ENCODE measurements at places on chromosomes 11 and 22.
A peak's percentile ranks its signal among the peaks of the same experiment; 100 is the strongest.

DNA sequence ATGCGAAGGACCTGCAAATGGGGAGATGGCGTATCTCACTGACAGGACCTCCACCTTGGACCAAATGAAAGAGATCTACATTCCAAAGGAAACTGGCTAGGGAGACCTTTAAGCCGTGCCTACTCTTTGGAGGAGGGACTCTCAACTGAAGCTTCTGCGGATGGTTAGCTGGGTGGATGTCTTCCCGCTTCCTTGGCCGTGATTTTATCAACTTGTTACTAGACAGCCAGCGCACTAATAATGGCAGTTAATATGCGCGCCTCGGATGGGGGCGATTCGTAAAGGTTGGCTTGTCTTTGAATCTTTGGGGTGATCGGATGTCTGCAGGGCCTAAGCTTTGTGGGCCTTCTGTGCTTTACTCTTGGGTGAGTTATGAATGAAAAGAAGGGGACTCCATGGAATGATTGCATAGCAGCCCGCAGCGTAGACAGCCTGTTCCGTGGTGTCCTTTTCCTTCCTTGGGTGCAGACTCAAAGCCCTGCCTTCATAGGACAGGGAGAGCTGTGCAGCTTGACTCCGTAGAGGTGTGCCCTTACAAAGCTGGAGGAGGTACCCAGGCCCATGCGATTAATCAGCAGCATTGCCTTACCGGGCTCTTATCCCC is 1.5 kb downstream of the ZNRF3 start:
- DNase-seq = no peak

DNA sequence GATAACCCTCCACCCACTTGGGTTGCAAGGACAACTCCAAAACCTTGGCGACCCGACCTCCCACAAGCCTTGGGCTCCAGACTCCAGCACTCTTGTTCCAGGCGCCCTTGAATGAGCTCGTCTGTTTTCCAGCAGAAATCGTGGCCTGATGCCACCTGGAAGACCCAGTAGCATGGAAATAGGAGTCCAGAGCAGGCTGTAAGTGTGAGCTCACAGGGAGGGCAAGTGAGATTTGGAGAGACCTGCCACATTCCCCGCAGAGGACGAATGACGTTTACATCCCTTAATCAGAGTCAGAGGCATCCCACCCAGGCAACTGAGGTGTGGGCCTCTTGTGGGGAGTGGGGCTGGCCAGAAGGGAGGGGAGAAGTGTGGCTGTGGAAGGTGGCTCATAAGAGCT is 71.9 kb downstream of the LDLRAD3 start:
- no peak for DNase-seq

- DNase-seq = no peak
Measured at GRCh38 chr22:49589301-49589700, 238.4 kb downstream of the BRD1 start.

DNA sequence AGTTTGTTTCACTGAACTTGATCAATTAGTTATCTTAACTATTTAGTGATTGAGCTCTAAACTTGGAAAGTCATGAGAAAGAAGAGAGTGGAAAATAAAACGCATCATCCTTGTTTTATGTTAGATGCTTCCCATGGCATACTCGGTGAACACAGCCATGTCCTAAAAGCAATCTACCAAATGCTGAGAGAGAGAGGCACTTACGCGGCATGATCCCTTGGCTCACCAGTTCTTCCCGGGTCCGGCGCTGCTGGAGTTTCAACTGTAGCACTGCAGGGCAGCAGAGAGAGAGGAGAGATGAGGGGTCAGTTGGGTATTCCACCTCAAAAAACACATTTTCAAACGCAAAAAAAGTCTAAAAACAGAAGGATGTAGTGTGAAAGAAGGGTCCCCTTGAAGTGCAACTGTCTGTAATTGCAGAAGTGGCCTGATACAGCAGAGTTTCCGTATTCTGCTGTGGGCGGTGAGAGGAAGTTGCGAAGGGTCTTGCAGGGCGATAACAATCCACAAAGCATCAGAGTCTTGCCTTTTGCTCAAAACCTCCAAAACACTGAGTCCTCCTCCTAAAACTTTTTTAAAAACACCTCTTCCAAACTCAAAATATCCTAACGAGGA is 92.7 kb downstream of the SGSM3 start:
- peak; percentile 24 for DNase-seq

GRCh38 chr11:119743006-119743405 is 14.0 kb upstream of the NECTIN1 start:
- no peak for DNase-seq

GRCh38 chr11:129536338-129536737 is 160.7 kb downstream of the BARX2 start:
- no peak for DNase-seq

DNA sequence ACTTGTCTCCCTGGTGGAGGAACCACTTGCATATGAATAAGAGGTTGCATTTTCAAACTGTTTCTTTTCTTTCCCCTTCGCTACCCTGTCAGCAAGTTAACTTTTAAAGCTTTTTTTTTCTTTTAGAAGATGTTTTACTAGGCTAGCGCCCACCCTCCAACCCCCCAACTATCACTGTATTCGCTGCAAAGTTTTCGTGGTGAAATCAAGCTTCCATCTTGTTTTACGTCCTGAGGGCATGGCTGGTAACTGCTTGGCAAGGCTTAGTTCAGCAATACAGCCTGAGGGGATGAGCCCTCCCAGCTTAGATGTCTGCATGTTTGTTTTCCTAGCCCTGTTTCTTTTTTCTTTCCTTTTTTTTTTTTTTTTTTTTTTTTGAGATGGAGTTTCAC is 1359.3 kb downstream of the LRRC4C start:
- DNase-seq = no peak

GRCh38 chr11:61587541-61587941 is 6.7 kb upstream of the SYT7 start:
- DNase-seq = no peak

DNA sequence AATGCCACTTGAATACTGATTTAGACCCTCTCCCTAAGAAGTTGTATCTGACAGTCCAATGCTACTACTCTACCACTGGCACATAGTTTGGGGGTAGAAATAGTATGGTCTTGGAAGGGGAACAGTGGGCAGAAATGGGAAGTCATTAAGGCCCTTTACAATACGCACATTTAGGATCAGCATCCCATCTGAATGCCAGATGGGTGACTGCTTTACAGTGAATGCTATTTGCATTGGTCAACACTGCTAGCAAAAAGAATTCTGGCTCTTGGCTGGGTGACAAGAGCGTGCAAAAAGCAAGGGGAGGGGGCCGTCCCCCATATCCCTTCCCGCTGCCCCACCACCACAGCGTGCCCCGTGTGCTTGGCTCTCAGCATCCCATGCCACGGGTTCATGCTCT is 104.7 kb upstream of the BID start:
- DNase-seq = no peak

GRCh38 chr11:78295991-78296930 is 107.5 kb downstream of the USP35 start:
- no peak for DNase-seq

DNA sequence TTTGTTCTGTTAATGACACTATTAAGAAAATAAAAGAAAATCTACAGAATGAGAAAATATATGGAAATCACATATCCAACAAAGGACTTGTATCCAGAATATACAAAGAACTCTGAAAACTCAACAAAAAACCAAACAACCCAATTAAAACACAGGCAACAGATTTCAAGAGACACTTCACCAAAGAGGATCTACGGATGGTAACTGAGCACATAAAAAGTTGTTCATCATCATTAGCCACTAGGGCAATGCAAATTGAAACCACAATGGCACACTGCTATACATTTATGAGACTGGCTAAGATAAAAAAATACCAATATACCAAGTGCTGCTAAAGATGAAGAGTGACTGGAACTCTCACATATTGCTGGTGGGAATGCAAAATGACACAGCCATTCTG is 34.5 kb upstream of the SLC25A1 start:
- no peak for DNase-seq

GRCh38 chr11:115385226-115385625 is 119.0 kb downstream of the CADM1 start:
- no peak for DNase-seq

- DNase-seq = no peak
Measured at GRCh38 chr11:15202626-15203025, 87.9 kb downstream of the INSC start.

DNA sequence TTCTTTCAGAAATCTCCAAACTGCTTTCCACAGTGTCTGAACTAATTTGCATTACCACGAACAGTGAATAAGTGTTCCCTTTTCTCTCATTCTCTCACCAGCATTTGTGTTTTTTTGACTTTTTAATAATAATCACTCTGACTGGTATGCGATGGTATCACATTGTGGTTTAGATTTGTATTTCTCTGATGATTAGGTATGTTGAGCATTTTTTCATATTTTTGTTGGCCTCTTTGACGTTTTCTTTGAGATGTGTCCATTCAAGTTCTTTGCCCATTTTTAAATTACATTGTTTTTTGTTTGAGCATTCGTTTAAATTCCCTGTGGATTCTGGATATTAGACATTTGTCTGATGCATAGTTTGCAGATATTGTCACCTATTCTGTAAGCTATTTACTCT is 1639.6 kb upstream of the TENM4 start:
- DNase-seq = no peak

DNA sequence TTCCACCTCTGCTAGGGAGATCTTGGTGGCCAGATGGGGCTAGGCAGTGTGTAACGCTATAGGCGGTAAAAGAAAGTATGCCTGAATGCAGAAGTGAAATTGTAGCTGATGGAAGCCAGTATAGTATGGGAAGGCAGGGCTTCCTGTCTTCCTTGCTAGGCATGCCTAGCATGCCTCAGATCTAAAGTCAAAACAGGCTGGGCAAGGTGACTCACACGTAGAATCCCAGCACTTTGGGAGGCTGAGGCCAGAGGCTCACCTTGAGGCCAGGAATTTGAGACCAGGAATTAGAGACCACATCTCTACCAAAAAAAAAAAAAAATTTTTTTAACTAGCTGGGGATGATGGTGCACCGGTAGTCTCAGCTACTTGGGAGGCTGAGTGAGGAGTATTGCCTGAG is 281.7 kb upstream of the MTNR1B start:
- no peak for DNase-seq

GRCh38 chr11:34235189-34235588 is 122.6 kb downstream of the ABTB2 start:
- no peak for DNase-seq

DNA sequence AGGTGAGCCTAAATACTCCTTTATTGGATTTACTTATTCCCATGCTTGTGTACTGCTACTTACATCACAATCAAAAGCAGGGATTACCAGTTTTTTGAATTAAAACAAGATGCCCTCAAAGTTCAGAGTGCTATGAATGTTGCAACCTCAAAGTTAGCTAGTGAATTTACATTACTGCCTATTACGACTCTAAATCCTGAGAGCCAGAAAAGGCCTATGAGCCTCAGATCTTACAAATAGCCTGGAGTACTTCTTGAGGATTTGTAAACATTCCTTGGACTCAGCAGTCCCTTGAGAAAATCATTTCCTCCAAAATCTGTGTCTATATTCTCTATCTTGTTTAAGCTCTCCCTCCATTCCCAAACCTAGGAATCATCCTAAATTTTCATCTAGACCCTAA is 25.5 kb downstream of the CHORDC1 start:
- no peak for DNase-seq

GRCh38 chr11:82194521-82194920 is 539.1 kb downstream of the FAM181B start:
- no peak for DNase-seq

GRCh38 chr22:44335903-44336803 is 23.4 kb upstream of the SHISAL1 start:
- no peak for DNase-seq

DNA sequence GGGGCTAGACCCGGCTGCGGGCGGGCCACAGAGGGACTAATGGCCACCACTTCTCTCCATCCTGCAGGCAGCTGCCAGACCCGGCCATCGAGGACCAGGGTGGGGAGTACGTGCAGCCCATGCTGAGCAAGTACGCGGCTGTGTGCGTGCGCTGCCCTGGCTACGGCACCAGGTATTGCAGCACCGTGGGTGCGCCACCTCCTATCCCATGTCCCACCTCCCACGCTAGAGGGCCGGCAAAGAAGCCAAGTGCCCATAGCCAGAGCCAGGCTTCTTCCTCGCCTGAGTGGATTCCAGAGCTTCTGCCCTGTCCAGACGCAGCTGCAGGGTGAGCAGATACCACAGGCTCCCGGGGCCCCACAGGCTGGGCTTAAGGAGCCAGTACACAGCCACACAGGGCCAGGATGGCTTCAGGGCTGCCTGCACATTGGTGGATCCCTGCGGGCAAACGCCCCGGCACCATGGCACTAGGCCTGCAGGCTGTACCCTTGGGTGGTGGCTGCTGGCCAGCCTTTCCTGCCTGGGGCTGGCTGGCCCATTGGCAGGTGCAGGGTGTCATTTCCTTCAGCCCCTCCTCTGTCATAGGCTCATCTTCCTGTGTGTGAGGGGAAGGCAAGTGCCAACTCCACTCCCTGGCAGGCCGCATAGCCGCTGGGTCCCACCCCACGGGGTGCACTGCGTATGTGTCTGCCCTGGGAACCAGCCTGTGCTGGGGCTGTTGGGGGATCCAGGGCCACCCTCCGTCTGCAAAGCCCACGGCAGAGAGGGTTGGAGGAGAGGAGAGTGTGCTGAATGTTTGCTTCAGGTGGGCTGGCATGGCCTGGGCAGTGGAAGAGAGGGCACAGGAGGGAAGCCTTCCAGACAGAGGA is 16.5 kb upstream of the DGCR8 start:
- DNase-seq = no peak

GRCh38 chr11:121207485-121208115 is 85.0 kb upstream of the SC5D start:
- no peak for DNase-seq

GRCh38 chr22:28920757-28921584 is 37.6 kb downstream of the ZNRF3 start:
- DNase-seq = no peak

DNA sequence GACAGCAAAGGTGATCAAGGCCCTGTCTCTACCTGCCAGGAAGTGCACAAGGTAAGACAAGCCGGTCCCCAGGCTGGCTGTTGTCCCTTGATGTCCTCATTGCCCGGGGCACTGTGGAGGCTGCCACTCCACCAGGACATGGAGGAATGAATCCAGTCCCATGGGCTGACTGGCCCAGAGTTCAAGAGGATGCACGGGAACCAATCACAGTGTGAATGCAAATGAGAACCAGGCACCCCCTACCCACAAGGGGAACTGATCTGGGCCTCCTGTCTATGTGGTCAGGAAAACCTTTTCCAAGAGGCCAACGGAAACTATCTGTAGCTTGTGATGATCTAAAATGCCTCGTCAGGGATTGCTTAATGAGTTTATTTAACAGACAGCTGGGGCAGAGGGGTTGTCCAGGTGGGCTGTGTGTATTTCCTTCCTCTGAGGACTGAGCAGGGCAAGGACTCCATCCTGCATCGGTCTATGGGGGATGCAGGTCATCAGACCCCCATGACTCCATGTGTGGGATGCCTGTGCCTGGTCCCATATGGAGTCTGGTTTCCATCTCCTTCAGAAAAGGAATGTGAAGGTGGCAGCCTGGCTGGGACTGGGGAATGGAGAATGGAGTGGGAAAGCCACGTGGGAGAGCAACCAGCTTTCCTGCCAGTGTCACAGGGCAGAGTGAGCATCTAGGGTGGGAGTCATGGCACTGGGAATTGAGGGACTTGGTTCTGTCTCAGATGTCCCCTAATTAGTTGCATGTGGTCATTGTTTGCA is 60.5 kb downstream of the CD82 start:
- no peak for DNase-seq
